ENCODE measurements at places on chromosomes 1 and 21.

- DNase-seq: peak; percentile 76
Observed at GRCh38 chr1:223142795-223143536, at the start of gene TLR5. TSS of gene TLR5 (minus strand) at chr1:223143248. CDS start at chr1:223113031, 30,217 bp downstream.

- no peak for DNase-seq
Observed at GRCh38 chr1:7448986-7449385, 322.1 kb upstream of the VAMP3 start.

- DNase-seq: no peak
Observed at GRCh38 chr21:31220575-31220974, 123.5 kb downstream of the TIAM1 start.

DNA sequence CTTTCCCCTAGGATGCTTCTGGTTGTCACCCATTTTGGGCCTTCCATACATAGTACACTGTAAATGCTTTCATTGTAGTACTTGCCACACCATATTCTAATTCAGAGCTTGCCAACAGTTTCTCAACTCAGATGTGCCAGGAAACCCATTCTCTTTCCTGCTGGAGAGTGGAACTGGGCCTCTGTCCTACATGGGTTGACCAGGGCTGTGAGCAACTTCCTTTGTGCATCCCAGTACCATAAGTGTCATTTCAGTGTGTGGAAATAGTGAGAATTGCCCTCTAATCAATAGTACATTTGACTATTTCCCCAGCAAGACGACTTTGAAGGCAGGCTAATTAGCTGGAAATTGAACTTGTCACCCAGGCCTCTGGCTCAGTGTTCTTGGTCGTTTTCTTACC lies 74.8 kb downstream of the MTR start:
- no peak for DNase-seq

GRCh38 chr1:60906039-60906438 lies 176.3 kb upstream of the NFIA start:
- no peak for DNase-seq

DNA sequence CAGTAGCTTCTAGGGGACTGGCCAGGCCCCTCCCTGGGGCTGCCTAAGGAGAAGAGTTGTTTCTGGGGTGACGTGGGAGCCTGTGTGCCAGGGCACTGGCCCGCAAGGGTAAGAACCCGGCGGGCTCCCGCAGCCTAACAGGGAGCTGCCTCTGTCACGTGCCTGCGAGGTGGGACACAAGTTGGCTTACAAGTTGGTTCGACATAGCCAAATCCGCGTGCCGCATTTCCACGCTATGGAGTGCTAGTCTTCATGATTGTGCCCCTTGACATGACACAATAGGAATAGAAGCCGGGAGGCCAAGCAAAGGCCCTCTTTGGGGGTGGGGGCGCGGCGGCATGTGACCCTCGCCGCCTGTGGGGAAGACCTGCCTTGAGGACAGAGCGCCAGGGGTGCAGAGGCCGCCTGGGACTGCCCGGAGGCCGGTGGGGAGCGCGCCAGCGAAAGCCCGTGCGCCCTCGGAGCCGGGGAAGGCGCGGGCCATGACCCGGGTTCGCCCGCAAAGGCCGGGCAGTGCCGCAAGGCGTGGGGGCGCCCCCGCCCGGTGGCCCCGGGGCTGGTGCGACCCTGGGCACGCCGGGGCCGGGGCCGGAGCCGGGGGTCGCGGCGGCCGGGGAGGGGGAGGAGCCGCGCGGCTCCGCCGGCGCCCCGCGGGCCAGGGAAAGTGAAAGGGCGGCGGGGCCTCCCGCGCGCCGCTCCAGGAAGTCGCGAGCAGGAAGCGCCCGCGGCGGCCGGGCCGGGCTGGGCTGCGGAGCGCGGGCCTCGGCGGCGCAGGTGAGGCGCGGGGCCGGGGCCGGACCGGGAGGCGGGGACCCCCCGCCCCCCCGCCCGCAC lies at the start of gene SLC37A1:
Gene SLC37A1, plus strand, starts transcription at position 702 of the 834 bp plus-strand sequence. CDS start 4,603 bp downstream, outside the sequence.
- DNase-seq: no peak

- DNase-seq: no peak
Observed at GRCh38 chr1:57632401-57632800, 208.5 kb upstream of the DAB1 start.

DNA sequence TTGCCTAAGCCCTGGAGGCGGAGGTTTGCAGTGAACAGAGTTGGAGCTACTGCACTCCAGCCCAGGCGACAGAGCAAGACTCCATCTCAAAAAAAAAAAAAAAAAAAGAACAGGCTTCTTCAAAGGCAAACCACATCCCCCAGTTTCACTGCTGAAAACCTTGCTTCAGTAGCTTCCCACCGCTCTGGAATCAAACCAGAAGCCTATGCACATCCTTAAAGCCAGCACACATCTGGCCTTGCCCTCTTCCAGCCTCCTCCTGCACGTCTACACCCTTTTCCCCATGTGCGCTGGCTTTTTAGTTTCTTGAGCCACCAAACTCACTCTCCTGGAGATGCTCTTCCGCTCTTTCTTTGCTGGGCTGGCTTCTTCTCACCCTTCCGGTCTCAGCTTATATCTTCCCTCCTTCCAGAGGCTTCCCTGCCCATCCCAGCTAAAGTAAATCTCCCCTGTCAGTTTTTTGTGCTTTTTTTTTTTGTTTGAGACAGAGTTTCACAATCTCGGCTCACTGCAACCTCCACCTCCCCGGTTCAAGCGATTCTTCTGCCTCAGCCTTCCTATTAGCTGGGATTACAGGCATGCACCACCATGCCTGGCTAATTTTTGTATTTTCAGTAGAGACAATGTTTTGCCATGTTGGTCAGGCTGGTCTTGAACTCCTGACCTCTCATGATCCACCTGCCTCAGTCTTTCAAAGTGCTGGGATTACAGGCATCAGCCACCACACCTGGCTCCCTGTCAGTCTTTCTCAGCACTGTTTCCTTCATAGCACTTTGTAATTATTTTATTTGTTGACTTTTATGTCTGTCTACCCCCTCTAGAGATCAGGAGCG lies 42.0 kb upstream of the ID3 start:
- DNase-seq: no peak

Data from GM18507 (cell line).